ENCODE measurements at places on chromosomes 4 and X.

DNA sequence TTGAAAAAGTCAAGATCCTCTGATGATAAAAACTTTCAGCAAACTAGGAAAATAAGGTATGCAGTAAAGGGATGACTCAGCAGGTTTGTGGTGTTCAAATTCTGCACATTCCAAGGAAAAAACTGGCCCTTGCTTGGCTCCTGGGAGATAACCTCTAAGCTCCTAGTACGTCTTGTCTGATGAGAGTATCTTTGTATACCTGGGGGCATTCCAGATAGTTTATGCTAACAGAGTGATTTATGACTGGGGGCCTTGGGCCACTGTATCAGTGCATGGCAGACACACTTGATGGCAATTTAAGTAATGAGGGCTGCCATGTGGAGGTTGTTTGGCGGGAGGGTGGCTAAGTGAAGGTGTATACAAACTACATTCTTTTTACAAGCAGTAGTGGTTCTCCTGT is 56.9 kb downstream of the NSG1 start:
- no peak for DNase-seq

- DNase-seq: no peak
Observed at GRCh38 chr4:132827522-132827921, 321.6 kb upstream of the PCDH10 start.

- DNase-seq: no peak
Observed at GRCh38 chrX:78706071-78706470, 41.4 kb upstream of the LPAR4 start.

DNA sequence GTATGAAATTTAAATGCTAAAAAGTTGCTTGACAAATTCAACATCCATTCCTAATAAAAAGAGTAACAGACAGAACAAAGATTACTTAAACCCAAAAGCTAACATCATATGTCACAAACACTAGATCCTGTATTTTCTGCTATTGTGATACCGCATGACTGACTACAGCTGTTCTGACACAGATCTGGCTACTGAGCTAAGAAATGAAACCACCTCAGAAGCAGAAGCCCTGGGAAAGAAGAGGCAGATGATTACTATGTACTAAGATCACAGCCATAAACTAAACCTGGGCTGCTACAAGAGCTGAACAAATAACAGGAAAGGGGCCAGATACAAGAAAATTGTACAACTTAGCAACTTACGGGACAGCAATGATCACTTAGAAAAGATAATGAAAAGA is 9.4 kb downstream of the LETM1 start:
- DNase-seq: no peak

GRCh38 chr4:10671366-10671765 is 13.2 kb downstream of the CLNK start:
- DNase-seq: peak; percentile 48

GRCh38 chr4:8598391-8599090 is 6.0 kb downstream of the CPZ start:
- DNase-seq: no peak

GRCh38 chr4:7358100-7358735 is 76.5 kb downstream of the PSAPL1 start:
- no peak for DNase-seq

DNA sequence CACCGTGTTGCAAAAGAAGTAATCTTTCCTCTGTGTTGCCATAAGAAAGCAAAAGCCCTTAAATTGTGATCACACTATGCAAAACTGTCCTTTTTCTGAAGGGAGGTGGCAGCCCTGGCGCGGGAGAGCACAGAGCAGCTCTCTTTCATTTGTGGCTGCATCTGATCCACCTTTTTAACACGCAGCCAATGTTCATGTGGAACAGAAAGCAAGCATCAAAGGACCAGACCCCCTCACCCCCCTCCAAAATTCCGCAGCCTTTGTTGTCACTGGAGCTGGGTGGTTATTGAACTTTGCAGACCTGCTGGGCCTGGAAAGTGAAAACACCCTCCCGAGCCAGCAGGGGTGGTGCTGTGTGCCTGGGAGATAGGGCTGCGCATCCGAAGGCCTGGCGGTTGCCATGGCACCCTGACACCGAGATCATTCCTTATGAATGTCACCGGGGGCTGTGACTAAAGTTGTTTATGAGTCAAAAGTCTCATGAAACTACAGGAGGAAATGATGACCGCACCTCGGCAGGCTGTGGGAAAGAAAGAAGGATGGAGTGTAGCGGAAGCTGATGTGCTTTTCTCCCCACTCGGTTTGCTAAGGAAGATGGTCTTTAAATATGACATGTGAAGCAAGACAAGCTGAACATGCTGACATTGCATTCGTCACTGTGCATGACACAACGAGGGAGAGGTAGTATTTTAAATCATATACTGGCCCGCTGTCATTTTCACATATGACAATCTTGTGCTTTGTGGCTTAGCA is 367.4 kb downstream of the UNC5C start:
- no peak for DNase-seq

GRCh38 chrX:118222421-118222820 is 105.8 kb upstream of the KLHL13 start:
- DNase-seq: no peak

- DNase-seq: no peak
Observed at GRCh38 chrX:130443875-130444274, 42.1 kb downstream of the RBMX2 start.

Measured in naive thymus-derived CD8-positive, alpha-beta T cell (primary cell).